ENCODE measurements at places on chromosomes 11 and 22.

DNA sequence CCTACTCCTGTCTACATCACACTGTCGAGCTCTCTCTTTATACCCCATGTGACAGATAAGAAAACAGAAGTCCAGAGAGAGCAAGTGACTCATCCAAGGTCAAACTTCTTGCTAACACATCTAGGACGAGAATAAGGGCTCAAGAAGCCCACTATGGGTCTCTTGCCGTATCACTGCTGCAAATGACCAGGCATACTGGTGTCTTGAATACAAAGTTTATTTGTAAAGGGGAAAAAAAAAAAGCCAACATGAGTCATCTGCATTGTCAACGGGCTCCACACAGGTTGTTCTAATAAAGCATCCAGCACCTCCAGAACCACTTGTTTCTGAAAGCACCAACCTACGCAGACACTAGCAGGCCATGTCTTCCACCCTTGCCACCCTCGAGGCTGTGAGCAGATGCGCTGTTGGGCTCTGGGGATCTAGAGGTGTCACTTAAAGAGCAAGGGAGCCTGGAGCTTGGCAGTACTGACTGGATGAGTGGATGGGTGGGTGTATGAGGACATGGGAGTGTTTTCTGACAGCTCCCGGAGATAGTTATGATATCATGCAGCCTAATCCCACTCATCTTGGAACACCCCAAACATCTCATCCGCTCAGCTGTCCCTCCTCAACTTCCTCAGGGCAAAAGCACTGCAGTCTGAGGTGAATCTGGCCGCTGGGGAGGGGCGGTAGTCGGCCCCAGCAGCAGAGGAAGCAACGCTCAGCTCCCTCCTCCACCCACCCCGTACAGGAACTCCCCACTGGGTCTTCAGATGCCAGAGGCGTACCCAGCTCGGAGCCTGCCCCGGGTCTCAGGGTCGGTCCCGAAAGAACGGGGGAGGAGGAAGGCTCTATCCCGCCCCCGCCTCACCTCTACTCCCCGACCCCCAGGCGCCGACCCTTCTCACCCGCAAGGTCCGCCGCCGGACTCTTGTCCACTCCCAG lies 1.0 kb downstream of the SMCO4 start:
- DNase-seq, result peak; percentile 35

- DNase-seq, result no peak
These were observed 86.5 kb upstream of the B3GAT1 start for GRCh38 chr11:134498326-134499139.

DNA sequence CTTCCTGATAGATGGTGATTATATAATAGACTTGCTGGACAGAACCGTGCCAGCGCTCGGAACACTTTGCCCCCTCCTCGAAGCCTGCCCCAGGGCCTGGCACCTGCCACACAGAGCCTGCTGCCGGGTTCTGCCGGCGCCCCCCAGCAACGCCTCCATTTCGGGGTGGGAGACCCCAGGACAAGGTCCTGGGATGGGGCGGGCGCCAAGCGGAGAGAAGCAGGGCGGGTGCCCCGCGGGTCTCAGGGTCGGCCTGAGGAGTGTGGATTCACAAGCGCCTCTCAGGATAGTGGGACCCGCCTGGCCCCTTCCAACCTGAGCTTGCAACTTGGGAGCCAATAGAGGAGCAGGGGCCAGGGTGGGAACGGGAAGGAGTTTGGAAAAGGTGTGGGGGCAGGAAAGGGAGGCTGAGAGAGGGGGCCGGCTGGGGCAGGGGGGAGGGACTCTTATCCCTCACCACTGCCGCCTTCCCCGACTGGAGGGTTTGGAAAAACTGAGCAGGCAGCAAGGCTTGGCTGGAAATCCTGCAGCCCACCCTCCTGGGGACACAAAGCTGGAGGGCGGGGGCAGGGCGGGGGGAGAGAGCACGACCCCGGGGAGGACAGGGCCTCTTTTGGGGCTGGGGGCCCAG lies 3.3 kb upstream of the BCL9L start:
- peak; percentile 66 for DNase-seq

GRCh38 chr11:76823481-76824028 lies 37.2 kb upstream of the ACER3 start:
- peak; percentile 28 for DNase-seq

GRCh38 chr11:109970516-109971183 lies 122.5 kb upstream of the ZC3H12C start:
- no peak for DNase-seq

DNA sequence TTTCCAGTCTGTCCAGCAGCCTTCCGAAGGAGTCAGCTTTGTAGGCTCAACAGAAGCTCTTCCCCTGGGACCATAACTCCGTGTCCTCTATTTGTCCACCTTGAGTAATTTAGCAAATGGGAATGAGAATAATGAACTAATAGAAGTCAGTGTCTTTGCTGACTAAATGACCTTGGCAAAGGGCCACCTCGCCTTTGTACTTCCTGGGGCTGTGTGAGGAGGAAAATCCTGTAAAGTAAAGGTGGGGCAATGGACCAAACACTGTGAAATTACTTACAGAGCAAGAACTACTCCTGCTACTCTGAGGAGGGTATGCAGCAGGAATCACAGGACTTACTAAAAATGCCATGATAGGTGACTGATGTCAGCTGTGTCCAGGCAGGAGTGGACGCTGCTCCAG lies 36.2 kb upstream of the CSNK2A3 start:
- no peak for DNase-seq

DNA sequence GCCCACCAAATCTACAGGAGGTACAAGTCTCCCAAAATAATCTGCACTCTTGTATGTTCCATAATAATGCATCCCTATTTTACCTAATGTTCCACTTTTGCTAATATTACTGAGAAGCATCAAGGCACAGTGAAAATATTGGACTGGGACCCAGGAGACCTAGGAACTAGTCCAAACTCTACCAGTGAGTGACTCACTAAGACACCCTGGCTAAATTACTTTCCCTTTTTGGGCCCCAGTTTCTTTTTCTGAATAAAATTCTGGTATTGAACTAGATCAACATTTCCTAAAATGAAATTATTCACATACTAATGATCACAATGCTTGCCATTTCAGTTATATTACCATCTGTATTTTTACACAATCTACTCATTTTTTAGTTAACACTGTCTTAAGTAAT lies 19.6 kb downstream of the THAP12 start:
- no peak for DNase-seq

GRCh38 chr11:120954381-120954780 lies 69.5 kb upstream of the TBCEL start:
- DNase-seq, result no peak

DNA sequence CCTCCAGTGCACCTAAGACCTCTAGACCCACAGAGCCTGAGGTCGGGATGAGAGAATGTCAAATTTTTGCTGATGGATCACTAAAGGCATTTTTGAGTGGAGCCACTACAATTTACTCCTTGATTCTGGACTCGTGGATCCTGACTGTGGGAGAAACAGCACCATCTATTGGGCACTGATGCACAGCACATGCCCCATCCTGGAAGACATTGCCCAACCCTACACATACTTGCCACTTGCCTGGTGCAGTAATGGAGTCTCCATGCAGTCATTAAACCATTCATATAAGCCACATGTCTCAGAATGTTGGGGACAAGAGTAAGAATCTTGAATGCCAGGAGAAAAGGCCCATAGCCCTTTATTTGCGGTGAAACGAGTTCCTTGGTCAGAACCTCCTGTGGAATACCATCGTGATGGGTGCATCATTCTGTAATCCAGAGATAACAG lies 103.9 kb downstream of the GGTLC2 start:
- peak; percentile 59 for DNase-seq

- DNase-seq, result no peak
These were observed 6.6 kb downstream of the LIMK2 start for GRCh38 chr22:31218565-31219262.

DNA sequence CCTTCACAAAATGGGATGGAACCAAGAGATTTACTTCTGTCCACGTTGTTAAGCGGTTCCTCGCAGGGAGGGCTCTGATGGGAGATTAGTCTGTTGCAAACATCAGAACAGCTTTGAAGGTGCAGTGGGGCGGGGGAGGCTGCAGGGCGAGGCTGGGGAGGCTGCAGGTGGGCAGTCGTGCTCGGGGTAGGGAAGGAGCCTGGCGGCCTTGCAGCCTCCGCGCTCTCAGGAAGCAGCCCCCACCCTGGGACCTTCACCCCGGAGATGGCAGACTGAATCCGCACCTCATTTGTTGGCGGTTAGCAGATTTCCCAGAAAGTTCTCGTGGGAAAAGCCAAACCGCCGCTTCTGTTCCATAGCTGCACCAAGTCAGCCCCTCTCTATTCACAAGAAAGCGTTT lies 237.3 kb downstream of the BRD1 start:
- DNase-seq, result no peak

DNA sequence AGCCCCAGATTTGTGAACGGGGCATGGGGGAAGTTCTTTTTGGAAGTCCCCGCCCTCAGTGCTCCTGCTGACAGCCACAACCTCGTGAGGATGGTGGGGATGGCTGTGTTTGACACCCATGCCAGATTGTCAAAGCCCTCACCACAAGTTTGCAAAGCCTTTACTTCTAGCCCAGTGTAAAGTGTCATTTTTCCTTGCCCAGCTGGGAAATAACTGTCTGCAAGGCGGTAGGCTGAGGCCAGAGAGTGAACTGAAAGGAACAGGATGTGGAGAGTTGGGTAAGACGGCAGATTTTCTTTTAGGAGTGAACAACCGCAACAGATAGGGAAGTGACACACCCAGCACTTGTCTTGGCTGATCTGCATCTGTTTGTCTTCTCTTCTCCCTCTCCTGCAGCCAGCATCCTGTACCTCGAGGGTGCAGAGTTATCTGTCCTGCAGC lies 13.6 kb downstream of the IL17RA start:
- DNase-seq, result no peak

- DNase-seq, result no peak
These were observed 46.4 kb downstream of the ARHGAP20 start for GRCh38 chr11:110665689-110666465.

DNA sequence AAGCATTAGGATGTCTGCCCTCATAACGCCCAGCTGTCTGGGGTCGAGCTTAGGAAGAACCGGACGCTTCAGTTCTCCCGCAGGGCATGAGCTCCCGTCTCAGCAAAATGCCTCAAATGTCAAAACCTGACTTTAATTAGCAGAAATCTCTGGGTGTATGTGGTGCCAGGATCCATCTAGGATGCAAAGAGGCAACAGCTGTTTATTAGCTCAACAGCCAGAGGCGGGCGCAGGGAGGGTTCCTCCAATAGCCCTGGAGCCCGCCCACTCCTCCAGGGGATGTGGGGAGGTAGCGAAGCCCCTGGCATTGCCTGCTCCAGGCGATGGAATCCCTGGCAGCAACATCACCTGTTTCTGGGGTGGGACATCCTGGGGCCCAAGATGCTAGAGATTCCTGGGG lies 39.4 kb upstream of the RTL6 start:
- DNase-seq, result no peak

DNA sequence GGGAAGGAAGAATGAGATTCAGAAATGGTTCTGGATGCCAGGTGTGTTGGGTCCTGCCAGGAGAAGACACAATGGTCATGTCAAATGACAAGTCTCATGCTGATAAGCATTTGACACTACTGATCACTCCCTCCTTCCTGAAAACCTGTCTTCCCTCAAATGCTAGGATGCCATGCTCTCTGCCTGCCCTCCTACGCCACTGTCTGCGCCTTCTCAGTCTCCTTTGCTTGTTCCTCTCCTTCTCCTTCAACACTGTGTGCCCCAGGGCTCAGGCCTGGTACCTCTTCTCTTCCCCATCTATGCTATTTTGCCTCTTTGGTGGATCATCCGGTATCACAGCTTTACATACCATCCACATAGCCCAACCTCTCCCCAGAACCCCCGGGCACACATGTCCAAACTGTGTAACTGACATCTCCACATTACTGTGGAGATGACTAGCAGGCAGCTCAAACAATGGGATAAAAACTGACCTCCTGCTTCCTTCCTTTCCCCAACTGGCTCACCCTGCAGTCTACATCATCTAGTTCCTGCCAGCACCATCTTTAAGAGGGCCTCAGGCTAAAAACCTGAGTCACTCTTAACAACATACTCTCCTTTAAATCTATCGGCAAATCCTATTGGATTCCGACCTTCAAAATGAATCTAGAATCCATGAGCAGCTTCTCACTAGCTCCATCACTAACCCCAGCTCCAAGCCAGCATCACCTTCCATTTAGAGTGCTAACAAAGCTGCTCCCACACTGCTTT lies 8.2 kb downstream of the AP1B1 start:
- no peak for DNase-seq

DNA sequence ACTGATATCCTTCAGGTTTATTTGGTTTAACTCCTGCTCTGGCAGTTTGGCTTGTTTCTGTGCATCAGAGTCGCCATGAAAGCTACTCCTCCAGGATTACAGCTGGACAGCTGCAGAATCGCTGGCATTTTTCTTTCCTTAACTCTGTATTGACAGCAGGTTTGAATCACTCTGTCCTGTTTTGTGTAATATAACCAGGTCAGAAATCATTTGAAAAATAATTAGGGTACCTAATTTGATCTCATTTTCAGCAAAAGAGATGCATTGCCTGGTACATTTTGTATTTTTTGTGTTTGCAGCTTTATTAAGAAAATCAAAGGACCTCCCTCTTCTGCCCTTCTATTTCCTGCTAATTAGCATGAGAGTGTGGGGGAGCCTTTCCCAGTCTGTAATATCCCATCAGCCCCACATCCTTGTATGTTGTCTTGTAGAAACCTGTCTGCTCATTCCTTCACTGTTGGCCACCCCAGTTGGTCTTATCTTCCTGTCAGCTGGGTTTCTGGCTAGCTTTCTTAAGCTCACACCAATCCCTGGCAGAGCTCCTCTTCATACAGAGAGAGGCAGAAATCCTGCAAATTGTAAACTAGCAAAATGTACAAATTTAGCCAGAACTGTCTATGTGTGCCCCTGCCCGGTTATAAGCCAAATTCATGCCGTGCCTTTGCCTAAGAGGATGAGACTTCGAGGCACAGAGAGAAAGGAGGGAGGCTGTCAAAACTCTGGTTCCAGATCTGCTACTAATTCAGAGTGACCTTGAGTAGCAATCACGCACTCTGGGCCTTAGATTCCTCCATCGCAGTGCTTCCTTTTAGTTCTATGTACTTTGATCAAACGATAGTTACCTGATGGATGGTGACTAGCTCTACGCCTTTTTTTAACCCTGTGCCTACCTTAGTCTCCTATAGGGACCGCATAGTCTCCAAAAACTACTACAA lies 200.6 kb downstream of the NAV2 start:
- no peak for DNase-seq

GRCh38 chr22:24265734-24266133 lies 4.9 kb upstream of the SPECC1L start:
- no peak for DNase-seq

- DNase-seq, result no peak
These were observed 20.6 kb downstream of the PARVA start for GRCh38 chr11:12397931-12398334.

GRCh38 chr11:16925561-16926065 lies 88.6 kb downstream of the PLEKHA7 start:
- peak; percentile 53 for DNase-seq

GRCh38 chr11:73140213-73141030 lies 1.7 kb downstream of the FCHSD2 start:
- peak; percentile 40 for DNase-seq

- DNase-seq, result no peak
These were observed 60.6 kb upstream of the PPP6R3 start for GRCh38 chr11:68399916-68400315.

DNA sequence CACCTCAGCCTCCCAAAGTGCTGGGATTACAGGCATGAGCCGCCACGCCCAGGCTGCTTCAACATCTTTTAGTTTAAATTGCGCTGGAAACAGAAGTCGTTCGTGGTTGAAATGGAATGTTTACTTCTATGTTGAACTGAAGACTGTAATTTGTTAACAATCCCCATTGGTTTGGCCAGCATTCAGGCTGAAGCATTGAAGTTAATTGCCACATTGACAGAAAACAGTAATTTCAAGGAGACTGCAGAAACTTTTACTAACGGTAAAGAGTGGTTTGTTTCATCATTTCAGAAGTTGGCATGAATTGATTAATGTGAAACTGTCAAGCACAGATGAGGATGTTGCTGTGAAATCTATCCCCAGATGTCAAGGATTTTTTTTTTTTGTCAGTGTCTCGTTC lies 14.2 kb downstream of the AP5B1 start:
- DNase-seq, result no peak

Data from HEK293T (cell line).